Retina (tissue), 1 donor: ENCODE measurements at places on chromosomes 3 and 15.

DNA sequence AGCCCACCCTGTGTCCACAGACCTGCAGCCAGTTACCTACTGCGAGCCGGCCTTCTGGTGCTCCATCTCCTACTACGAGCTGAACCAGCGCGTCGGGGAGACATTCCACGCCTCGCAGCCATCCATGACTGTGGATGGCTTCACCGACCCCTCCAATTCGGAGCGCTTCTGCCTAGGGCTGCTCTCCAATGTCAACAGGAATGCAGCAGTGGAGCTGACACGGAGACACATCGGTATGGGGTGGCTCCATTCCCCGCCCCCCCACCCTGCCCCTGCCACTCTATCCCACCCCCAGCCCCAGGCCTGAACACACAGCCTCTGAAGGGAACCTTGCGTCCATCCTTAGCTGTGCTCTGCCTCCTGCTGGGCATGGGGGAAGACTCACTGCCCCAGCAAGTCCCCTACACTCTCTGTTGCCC lies 73.2 kb downstream of the AAGAB start:
- no peak for DNase-seq

- no peak for DNase-seq
These were observed 300.4 kb upstream of the STT3B start for GRCh38 chr3:31232055-31233025.

DNA sequence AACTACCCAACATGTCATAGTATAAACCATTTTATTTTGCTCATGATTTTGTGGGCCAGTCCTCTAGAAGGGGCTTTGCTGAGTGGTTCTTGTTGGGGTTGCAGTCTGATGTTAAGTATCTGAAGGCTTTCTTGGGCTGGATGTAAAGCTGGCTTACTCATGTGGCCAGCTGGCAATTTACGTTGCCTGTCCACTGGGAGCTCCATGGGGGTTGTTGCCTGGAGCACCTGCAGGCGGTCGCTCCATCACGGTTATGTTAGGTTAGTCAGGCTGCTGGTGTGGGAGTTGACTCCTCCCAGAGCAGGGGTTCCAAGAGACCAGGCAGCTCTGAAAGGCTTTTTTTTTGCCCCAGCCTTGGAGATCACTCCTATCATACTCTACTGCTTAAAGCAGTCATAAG lies 98.1 kb downstream of the NR1D2 start:
- no peak for DNase-seq

DNA sequence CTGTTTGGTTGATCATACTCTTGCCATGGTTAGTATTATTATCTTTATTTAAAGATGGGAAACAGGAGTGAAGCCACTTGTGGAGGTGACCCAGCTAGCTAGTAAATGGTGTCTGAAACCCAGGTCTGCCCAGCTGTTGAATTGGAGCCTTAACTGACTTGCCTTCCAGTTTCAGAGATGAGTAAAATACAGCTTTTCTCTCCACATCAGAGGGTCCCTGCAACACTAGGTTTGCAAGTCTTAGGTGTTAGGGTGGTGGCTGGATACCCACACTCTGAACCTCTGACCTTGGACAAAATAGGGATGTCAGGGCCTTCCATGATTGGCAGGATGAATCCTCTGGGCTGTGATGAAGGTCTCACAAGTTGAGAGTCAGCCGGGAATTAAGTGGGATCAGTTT lies 4.1 kb downstream of the FLNB start:
- DNase-seq = no peak

- DNase-seq = no peak
These were observed 546.0 kb upstream of the TBL1XR1 start for GRCh38 chr3:177743173-177743890.

GRCh38 chr15:40917585-40917984 lies 11.6 kb upstream of the DLL4 start:
- no peak for DNase-seq
